ENCODE measurements at places on chromosomes 3 and 15.

- DNase-seq, result no peak
Measured at GRCh38 chr15:63091679-63092446, 29.8 kb upstream of the LACTB start.

DNA sequence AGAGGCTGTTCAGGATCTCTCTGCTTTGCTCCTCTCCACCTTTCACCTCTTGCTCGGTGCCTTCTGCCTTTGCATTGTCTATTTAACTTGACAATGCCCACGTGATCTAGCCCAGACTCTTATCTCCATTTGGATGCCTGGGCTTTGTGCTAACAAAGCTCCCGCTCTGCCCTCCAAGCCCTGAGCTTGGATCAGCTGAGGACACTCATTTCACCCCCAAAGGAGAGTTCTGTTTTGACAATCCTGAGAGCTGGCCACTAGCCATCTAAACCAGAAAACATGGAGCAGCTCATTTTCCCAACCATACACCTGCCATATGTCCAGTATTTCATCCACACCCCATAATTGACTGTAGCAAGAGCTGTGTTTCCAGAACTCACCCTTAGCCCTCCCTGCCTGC, 12.8 kb downstream of the GPR176 start:
- DNase-seq, result no peak

- DNase-seq, result no peak
Measured at GRCh38 chr3:42254566-42254965, 11.4 kb downstream of the CCK start.

DNA sequence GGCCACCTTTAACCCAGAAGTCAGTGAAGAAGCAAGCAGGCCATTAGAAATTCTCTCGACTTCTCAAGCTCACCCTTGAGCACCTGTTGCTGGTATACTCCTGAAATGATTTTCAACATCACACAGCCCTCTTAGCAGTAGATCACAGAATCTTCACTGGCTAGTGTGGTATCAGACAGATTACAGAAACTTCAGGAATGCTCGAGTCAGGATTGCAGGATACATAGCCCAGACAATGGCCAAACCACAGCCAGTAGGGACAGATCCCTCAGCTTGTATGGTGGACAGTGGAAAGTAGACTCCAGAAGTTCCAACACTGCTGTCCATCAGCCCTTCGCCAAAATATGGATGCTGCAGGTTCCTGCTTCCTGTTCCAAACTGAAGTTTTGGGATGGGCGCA, 4.5 kb upstream of the KLHL40 start:
- DNase-seq, result no peak

DNA sequence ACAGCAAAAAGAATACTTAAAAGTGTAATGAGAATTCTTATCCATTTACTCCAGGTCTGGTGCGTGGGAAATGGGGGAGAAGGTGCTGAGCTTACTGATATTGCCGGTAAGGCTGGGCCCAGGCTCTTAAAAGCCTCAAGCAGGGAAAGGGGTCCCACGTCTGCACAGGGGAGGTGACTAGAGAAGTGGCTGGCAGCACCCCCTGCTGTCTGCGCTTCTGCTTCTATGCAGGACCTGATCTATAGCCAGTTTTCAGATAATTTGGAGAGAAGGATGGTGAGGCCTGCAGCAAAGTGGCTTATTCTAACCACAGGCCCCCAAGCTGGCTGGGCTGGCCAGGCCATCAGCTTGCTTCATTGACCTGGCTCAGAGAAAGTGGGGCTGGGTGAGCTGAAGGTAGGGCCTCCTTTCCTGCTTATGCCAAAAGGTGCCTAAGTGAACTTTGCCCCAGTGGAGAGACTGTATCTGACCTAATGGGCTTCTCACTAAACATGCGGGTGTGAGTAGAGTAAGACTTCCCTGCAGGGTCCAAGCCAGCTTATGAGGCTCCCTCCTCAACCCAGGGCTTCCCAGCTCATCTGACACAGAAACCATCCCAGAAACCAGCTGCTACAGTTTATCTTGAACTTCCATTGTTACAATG, 30.9 kb upstream of the ATP1B3 start:
- no peak for DNase-seq
